Testis (tissue), 5 donors: ENCODE measurements at places on chromosomes 12 and 14. TPM values are rescaled to one million over a fixed set of nuclear protein-coding genes. Genes with fewer than 3 reads are reported as not detected.

The ANKS1B gene
- total RNA-seq: 30.9 TPM

The SMCO2 gene
- not detected for total RNA-seq

The GMPR2 gene
- total RNA-seq: 42.2 TPM

The RND1 gene
- 1.1 TPM for total RNA-seq

The CPM gene
- 22.5 TPM for total RNA-seq

The KRT3 gene
- total RNA-seq: not detected

The YY1 gene
- total RNA-seq: 58.1 TPM

The MYL6 gene
- total RNA-seq: 1,373 TPM

The CABP1 gene
- 2.4 TPM for total RNA-seq

- H3K27me3 ChIP-seq: no peaks in the 10 kb centered on the region
- no peaks in the 10 kb centered on the region for H3K4me1 ChIP-seq
- H3K27ac ChIP-seq: no peak overlapping the region
- no peak for DNase-seq
- H3K36me3 ChIP-seq: no peaks in the 10 kb centered on the region
Measured at GRCh38 chr12:68866950-68867349, 59.0 kb downstream of the MDM2 start.

GRCh38 chr12:56679883-56680575 is 8.1 kb downstream of the PTGES3 start:
- H3K27me3 ChIP-seq: no peaks in the 10 kb centered on the region
- H3K4me1 ChIP-seq: peaks cover 33% of the 10 kb centered on the region
- no peaks in the 10 kb centered on the region for H3K36me3 ChIP-seq
- H3K27ac ChIP-seq: no peak overlapping the region

GRCh38 chr14:39085933-39086332 is 17.1 kb downstream of the SEC23A start:
- no peaks in the 10 kb centered on the region for H3K27me3 ChIP-seq
- H3K36me3 ChIP-seq: no peaks in the 10 kb centered on the region
- H3K4me1 ChIP-seq: no peaks in the 10 kb centered on the region
- H3K4me3 ChIP-seq: no peak overlapping the region
- no peak for DNase-seq

DNA sequence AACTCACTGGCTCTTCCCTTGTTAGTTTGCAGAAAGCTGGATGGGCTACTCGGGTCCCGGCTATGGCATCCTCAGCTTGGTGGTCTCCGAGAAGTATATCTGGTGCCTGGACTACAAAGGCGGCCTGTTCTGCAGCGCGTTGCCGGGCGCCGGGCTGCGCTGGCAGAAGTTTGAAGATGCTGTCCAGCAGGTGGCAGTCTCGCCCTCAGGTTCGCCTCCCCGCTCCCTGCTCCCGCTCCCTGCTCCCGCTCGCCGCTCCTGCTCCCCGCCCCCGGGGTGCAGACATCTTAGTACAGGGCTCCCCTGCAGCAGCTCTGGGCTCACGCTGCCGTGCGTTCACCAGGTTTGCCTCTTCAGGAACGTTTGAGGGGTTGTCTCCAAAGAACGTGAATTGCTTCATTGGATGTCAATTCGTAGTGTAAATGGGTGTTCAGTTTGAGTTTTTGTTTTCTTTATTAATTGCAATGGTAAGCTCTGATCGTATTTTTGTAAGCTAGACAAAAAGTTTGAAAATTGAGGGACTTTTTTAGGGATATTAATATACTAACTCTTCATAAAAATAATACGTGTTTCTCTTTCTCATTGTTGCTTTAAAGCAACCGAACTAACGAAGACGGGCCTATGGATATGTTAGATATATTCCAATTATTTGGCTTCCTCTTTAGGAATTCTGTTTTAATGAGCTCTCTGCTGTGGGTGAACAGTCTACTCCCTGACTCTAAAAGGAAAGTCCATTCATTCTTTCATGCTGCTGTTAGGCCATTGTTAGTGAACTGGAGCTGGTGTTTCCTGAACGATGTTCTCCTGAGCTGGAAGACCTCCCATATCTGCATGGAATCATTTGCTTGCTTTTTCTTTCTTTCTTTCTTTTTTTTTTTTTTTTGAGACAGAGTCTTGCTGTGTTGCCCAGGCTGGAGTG is 71.3 kb downstream of the ANKRD9 start:
- no peaks in the 10 kb centered on the region for H3K36me3 ChIP-seq
- DNase-seq: peak; percentile 87
- H3K4me3 ChIP-seq: no peak overlapping the region

DNA sequence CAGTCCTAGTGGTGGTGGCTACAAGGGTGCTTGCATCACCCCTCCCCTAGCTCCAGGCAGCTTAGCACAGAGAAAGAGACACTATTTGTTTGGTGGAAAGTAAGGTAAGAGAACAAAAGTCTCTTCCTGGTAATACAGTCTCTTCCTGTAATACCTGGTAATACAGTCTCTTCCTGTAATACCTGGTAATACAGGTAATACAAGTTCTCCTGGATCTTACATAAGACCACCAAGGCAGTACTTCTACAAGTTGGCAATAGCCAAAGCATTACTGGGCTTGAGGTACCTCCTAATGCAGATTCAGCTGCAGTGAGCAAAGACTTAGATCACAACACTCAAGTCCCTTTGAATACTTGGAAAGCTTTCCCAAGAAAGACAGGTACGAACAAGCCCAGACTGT is 77.0 kb downstream of the CATSPERB start:
- no peak for DNase-seq
- H3K4me1 ChIP-seq: no peaks in the 10 kb centered on the region
- H3K4me3 ChIP-seq: no peak overlapping the region
- H3K27me3 ChIP-seq: no peaks in the 10 kb centered on the region
- no peaks in the 10 kb centered on the region for H3K36me3 ChIP-seq
- H3K27ac ChIP-seq: no peak overlapping the region

GRCh38 chr14:74879427-74880182 is 2.1 kb upstream of the DLST start:
- no peak overlapping the region for H3K4me3 ChIP-seq
- H3K27me3 ChIP-seq: no peaks in the 10 kb centered on the region
- peaks cover 20% of the 10 kb centered on the region for H3K4me1 ChIP-seq
- DNase-seq: no peak
- no peaks in the 10 kb centered on the region for H3K36me3 ChIP-seq

DNA sequence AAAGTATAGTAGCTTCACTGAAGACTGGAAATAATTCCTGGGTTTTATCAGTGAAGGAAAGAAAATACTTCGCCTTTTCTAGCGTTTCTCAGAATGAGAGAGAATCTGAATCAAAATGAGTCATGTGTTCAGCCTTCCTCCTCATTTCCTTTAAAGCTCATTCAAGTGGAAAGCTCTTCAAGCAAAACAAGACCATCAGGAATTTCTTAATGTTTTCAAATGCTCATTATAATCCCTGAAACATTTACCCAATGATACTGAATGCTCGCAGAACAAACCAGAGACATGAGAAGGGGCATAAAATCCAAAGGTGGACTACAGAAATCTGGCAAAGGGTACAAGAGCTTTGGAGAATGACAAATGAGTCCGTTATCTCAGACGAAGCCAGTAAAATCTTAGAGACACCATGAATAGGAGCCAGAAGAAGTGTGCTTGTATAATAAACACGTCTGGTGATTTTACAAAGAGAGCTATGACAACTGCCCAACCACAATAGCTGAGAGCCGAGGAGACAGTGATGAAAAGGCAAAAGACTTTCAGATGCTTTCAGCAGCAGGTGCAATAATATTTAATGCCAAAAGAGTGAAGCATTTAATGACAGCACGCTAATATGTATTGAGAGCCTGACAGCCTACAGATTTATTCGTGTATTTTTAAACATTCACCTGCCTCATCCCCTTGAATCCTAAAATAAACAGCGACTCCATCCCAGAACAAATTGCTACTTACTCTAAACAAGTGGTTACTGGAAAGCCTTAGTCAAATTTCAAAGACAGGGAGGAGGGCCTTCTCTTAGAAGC is 19.0 kb downstream of the SPRING1 start:
- no peak for DNase-seq
- no peak overlapping the region for H3K4me3 ChIP-seq
- H3K4me1 ChIP-seq: no peaks in the 10 kb centered on the region

- H3K27ac ChIP-seq: no peak overlapping the region
- H3K36me3 ChIP-seq: no peaks in the 10 kb centered on the region
- H3K4me3 ChIP-seq: no peak overlapping the region
- no peak for DNase-seq
- no peaks in the 10 kb centered on the region for H3K4me1 ChIP-seq
- no peaks in the 10 kb centered on the region for H3K27me3 ChIP-seq
Measured at GRCh38 chr12:9910716-9911421, 21.3 kb downstream of the CLEC2A start.

DNA sequence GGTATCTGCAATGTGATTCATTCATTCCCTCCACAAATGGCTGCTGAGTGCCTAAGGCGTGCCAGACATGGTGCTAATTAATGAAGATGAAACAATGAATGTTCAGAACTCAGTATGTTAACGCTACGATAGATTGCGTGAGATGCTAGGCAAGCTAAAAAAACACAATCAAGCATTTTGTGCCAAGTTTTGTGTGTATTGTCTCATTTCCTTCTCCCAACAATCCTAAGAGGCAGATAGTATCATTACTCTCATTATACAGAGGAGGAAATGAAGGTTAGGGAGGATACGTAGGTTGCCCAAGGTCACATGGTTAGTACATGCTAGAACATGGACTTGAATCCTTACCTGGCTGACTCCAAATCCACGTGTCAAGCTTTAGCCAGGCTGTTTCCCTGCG is 264.4 kb downstream of the EFCAB11 start:
- no peak overlapping the region for H3K27ac ChIP-seq
- no peak for DNase-seq
- no peaks in the 10 kb centered on the region for H3K27me3 ChIP-seq
- H3K4me3 ChIP-seq: no peak overlapping the region
- no peaks in the 10 kb centered on the region for H3K36me3 ChIP-seq
- H3K4me1 ChIP-seq: no peaks in the 10 kb centered on the region
